ENCODE measurements at places on chromosomes 16 and 17.

- no peak for DNase-seq
Observed at GRCh38 chr16:68517606-68518166, 21.4 kb upstream of the ZFP90 start.

DNA sequence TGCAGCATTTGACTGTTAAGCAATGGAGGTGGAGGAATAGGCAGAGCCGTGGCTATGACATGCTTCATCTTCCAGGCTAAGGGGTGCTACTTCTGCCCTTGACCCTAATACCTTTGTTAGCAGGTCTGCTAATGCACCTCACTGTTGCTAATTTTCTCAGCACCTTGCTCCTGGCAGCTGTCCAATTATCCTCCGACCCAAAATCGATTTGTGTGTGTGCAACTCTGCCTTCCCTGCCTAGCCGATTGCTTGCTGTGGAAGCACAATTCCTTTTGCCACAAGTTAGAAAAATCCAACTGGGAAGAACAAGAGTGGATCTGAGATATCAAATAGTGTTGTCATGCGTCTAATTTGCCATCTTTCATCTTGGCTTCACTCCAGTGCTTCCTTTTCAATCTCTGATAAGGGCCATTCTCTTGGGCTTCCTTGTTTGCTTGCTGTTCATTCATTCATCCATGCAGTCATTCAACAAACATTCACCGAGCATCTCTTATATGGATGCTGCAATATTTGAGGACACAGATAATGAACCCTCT, 422.8 kb downstream of the RBFOX1 start:
- no peak for DNase-seq

DNA sequence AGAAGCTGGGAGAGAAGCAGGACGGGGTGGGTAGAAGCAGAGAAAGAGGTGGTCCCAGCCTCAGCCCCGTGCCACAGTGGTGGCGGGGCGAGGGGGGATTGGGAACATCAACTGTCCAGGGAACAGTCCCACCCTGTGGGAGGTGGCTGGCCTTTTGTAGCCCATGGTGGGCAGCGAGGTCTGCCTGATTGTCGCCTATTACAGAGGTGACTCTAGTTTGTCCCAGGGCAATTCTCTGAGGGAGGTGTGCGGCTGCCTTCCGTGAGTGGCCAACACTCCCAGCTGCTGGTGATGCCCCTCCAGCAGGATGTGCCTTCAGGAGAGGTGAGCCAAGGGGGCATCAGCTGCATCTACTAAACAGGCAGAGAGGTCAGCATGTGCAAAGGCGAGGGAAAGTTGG, 5.0 kb upstream of the BRD7 start:
- no peak for DNase-seq

GRCh38 chr16:4634768-4635167, 10.1 kb downstream of the MGRN1 start:
- DNase-seq: no peak

GRCh38 chr16:57152096-57153093, 33.4 kb downstream of the PSME3IP1 start:
- DNase-seq: no peak

DNA sequence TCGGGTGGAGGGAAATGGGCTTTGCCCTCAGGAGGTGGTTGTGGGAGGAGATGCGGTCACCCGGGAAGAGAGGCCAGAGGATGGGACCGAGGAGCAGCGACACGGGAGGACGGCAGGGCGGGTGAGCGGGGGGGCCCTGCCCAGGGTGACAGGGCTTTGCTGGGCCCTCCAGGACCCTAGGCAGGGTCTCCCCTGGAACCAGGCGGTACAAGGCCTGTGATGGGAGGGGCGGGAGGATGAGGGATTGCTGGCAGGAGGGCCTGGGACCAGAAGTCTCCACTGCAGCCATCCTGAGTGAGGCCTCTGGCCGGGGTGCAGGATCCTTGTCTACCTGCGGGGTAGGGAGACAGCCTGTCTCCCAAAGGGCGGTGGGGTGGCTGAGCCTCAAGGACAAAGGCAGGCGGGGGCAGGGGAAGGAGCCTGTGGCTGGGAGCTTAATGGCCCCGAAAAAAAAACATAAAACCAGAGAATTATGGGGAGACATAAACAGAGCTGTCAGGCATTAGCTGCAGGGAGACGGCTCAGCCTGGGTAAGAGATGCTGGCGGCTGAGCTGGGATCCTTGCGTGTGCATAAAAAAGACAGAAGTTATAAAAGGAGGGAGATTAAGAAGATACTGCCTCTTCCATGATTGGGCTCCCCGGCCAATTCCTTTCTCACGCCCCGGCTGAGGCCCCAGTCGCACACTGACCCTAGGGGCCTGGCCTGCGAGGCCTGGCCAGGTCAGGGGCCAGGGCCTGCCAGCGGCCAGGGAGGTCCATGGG, 66.7 kb downstream of the SREBF1 start:
- no peak for DNase-seq

GRCh38 chr17:31293581-31293980, 3.5 kb downstream of the OMG start:
- DNase-seq: no peak

GRCh38 chr16:4350365-4350786, 745 bp downstream of the PAM16 start:
- no peak for DNase-seq

DNA sequence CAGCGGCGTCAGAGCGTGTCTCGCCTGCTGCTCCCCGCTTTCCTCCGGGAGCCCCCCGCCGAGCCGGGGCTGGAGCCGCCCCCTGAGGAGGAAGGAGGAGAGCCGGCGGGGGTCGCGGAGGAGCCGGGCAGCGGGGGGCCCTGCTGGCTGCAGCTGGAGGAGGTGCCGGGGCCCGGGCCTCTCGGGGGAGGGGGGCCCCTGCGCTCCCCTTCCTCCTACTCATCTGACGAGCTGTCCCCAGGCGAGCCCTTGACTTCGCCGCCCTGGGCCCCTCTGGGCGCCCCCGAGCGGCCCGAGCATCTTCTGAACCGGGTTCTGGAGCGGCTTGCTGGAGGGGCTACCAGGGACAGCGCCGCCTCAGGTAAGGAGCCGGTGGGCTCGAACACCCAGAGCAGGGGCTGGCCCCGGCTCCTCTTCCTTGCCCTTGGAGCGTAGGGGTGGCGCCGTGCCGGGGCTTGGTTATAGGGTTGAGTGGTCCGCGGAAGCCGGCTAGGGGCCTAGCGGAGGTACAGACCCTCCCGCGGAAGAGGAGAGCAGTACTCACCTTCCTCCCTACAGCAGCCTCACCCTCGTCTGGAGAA, 841 bp downstream of the RAPGEFL1 start:
- DNase-seq: no peak

- DNase-seq: no peak
Observed at GRCh38 chr17:8004899-8005298, 2.5 kb downstream of the GUCY2D start.

DNA sequence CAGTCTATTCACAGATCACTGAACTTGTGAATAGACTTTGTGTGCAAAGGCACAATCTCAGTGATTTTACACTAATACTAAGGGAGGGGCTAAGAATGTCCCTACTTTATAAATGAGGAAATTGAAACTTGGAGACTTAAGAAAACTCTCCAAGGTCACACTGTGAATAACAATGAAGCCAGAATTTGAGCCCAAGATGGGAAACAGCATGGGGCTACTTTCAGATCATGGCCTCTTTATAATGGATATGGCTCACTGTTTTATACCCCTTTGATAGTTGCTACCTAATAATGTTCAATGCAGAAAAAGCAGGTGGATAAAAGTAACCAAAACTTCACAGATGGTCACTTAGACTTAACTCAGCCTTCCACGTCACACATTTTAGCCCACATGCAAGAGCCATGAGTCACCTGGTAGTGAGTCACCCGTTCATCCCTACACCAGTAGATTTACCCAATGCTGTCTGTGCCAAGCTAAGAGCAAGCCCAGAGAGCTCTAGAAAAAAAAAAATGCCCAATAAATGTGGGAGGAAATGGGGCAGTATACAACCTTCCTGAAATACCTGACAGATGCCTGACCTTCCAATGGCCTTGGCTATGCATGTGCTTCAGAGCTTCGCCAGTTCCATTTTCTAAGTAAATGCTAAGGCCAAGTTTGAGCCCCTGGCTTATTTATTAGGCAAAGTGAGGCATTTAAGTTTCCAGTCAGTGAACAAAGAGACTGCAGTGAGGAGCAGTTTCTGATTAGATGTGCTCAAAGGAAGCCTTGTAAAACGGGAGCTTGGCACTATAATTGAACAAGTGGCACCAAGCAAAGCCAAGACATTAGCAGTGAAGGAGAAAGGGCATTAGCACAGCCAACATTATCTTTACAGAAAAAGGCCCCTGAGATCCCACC, 219.7 kb downstream of the TMEM114 start:
- DNase-seq: no peak

DNA sequence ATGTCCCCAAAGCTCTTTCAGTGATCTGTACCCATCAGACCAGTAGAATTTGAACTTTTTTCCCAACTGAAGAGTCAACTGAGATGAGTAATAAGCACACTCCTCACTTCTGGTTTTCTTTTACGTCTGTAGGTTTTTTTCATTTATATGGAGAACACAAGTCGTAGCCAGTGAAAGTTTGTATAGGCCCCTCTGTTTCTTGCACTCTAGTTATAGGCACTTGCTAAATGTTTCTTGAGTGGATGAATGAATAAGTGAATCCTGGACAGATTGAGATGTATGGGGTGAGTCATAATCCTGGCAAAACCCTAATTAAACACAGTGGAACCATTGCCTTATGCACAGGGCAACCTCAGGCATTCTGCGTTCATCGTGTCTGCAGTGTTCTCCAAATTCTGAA, 193.7 kb upstream of the TBX2 start:
- no peak for DNase-seq

DNA sequence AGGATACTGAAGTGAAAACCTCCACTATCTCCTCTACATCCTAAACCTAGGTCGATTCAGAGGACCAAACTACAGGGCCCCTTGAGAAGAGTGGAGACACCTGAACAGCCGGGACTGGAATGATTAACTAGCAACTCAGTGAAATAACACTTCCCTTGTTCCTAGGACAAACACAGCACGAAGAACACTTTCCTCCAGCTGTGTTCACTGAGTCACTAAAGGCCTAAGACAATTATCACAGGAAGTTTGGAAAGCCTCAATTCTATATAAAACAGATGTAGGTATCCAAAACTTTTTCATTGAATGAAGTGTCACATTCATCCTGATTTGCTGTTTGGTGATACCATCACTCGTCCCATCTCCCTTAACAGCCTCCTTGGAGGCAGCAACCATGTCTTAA, 15.5 kb upstream of the CUEDC1 start:
- no peak for DNase-seq

DNA sequence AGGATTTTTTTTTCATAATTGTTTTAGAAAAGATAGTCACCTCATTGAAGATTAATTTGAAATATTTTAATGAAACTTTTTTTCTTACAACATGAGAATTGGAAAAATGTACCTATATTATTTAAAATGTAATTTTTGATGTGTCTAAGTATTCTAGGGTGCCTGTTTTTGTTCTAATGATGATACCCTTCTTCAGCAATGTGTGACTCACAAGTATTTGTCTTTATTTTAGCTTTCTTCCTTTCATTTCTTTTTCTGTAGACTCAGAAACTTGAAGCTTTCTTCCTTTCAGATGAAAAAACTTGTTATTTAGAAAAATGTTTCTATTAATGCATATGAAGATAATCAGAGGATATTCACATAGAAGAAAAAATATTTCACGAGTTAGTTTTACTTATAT, 231.8 kb downstream of the BCAS3 start:
- DNase-seq: no peak

DNA sequence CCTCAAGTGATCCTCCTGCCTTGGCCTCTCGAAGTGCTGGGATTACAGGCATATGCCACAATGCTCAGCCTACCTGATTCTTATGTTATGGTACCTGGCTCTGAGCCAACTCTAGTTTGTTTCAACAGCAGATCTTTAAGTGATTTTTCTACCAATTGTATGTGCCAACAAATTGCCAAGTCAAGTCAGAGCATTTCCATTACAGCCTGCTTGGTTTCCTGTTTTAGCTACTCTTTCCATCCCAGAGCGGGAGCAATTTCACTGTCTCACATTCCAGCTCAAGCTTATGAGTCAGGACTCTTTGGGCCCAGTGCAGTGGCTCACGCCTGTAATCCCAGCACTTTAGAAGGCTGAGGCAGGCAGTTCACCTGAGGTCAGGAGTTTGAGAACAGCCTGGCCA, 30.8 kb upstream of the RBBP6 start:
- DNase-seq: no peak

GRCh38 chr17:67503184-67503583, 126.1 kb downstream of the PITPNC1 start:
- DNase-seq: no peak

DNA sequence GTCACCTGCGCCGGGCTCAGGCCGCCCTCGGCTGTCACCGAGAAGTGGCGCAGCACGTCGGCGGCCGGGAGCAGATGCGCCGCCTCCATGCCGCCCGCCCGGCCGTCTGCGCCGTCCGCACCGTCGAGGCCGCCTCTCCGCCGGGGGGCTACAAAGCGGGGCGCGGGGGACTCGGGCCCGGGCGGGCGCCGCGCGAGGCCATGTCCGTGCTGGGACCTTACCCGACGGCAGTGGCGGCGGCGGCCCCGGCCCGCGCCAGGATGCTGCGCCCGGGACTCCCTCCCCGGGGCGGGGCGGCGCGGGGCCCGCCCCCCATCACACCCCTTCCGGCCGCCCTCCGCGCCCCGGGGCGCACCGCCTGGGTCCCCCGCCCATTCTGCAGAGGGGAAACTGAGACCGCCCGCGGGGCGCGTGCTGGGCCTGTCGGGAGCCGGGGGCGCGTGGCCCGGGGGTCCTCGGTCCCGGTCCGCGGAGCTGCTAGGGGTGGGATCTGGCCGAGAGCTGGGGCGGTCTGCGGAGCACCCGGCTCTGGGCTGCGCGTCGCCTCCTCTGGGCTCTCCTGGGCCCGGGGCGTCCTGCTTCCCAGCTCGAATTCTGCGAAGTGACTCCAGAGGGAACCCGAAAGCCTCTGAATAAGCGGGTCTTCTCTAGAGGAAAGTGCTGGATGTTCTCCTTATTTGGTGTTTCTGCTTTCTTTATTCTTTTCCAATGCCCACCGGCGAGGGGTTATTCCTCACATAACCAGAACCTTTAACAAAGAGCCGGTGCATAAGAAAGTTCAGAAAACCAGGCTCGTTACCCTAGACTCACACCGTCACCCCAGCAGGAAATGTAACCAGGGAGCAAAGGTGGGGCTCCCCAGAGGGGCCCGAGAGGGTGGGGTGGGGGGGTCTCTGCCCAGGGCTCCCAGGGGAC, at the start of gene ATP2A3:
Gene ATP2A3 (minus strand): TSS at position 235 of the 915 bp plus-strand sequence. CDS start 146 bp downstream, at position 89.
- no peak for DNase-seq

DNA sequence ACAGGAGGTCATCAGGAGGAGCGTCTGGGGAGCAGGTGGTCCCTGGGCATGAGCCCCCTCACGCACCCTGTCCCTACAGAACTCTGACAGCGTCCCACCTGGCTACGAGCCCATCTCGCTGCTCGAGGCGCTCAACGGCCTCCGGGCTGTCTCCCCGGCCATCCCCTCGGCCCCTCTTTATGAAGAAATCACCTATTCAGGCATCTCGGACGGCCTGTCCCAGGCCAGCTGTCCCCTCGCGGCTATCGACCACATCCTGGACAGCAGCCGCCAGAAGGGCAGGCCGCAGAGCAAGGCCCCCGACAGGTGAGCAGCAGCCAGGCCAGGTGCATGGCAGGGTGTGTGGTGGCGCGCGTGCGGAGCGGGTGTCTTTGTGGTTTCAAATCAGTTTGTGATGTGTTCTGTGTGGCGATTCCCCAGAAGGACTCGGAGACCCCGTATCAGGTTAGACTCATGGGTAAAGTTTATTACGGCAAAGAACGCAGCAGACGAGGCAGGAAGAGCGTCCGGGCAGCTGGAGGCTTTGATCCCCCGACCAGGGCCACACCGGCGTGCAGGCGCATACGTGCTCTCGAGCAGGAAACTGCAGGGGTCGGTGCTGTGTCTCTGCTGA, 11.8 kb upstream of the NUDT16L1 start:
- no peak for DNase-seq
